Left renal cortex interstitium (tissue), 4 donors: ENCODE measurements at places on chromosomes 13 and 19. TPM values are rescaled to one million over a fixed set of nuclear protein-coding genes. Genes with fewer than 3 reads are reported as not detected.

DNA sequence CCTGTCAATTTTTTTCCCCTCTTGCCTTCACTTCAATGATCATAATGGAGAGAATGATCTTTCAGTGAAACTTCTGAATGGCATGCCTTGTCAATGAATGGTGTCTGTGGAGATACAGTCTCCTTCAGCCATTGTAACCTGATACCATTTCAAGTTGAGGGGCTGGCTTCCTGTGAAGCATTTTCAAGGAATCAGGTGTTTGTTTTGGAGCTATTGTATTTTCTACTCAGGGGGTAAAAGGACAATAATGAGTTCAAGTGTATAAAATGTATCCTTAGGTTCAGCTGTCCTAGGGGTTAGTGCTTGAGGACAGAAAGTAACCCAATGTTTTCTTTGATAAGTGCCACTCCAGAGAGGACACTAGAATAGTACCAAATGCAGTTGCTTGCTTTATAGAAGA is 23.8 kb upstream of the CBY2 start:
- DNase-seq = no peak

DNA sequence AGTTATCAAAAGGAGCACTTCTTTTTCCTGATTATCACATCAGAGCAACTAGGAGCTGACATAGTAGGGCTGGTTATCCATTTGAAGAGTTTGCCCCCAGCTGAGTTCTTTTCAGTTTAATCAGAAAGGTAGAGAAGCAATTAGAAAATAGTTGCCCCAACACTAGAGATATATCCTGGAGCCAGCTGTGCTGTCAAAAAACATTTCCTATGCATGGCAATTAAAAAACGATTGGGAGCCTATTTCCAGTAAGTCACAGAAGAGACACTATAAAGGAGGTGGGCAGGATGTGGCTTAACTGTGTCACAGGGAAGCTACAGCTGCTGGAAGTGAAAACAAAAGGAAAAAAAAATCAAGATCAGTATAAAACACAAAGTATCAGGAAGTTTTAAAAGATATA is 155.7 kb upstream of the SLITRK1 start:
- no peak for DNase-seq

DNA sequence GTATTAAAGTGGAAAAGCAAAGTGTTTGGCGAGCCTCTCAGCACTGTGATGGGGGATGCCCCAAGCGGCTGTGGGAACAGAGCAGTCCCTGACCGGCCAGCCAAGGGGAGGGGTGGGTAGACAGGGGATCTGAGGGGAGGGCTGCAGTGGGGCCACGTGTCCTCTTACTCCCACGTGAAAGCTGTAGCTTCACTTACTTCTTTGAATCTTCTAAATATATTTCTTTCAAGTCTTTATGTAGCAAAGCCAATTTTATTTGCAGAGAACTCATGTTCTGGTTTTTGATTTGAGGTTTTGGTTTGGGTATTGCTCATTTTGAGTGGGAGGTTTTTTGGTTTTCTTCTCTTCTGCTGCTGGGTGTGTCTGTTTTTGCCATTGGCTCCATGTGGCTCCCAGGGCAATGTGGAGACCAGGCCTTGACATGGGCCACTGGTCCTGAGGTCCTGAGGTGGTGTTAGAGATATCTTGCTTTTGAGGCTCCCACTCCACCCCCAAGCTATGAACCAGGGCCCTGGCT is 17.7 kb upstream of the OVOL3 start:
- DNase-seq = no peak

DNA sequence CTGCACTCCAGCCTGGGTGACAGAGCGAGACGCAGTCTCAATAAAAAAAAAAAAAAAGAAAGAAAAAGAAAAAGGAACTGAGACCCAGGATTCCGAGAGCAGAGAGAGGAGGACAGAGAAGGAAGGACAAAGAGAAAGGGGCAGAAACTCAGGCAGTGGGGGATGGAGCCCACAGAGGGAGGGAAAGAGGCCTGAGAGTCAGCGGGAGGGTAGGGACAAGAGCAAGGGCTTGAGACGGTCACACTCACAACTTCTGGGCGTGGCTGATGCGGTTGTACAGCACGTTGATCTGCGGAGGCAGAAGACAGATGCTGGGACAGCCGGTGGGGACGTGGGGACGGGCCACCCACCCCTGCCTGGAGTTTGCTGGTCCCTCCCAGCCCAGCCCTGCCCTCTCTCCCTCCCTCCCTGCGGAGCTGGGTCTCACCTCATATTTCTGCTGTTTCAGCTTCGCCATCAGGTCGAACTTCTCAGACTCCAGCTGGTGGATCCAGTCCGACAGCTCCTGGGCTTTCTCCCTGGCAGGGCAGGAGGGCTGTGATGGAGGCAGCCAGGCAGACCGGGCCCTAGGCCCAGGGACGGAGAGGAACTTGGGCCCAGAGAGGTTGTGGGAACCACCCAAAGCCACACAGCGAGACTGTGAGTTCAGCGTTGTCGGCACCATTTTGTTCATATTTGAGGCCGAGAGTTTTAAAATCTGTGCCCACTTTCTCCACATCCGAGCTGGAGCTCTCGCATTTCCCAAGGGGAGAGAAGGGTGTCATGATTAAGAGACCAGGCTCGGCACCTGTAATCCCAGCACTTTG is 15.2 kb downstream of the TNNT1 start:
- DNase-seq = no peak

DNA sequence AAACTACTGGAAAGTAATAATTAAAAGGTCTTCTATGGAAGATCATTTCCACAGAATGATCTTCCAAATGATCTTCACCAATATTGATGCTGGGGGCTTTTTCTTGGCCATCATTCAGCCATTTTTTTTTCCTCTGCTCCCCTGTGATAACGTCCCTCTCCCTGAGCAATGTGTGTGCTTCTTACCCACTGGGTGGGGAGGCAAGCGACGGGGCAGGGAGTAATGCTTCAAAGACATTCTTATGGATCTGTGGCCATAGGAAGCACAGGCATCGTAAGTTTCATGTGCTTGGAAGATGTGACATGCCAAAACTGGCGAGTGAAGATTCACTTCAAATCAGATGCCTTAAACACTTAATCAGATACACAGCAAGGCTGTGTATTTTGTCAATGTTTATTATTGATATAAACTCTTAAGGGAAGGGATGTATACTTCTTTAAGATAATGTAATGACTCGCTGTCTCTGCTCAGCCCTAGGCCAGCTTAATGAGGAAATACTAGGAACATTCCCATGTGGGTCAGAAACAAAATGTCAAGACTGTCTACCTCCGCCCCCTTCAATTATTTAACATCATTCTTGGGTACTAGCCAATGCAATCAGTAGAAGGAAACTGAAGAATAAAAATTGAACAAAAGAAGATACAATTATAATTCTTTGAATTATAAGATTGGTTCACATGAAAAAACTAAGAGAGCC is 34.1 kb upstream of the SERPINE3 start:
- no peak for DNase-seq

DNA sequence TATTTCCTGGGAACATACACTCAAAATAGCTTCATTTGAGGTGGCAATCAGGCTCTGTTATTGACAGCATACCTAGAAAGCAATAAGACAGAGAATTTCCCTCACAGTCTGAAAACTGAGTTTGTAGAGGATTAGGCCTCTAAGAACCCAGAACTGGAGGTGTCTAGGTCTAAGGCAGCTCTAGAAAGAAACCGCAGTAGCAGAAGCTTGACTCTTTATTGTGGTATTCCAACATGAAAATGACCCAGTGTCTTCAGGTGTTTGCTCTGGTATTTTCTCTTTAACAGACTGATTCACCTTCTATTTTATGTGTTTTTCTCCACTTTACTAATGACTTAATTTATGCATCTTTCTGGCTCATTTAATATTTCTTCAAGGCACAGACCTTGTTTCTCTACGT is 8.5 kb downstream of the COG6 start:
- DNase-seq = no peak

DNA sequence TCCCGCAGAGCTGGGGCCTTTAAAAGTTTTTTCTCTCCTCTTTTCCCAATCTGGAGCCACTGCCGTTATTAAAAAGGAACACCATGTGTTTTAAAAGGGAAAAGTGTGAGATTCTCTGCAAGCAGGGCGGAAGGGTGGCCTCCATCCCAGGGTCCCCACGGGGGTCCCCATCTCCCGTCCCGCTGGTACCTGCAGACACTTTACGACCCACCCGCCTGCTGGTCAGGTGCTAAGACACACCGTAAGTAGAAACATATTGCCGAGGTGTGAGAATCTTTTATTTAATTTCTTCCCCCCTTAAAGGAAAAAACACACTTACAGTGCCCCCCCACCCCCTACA is 1.8 kb downstream of the CRLF1 start:
- no peak for DNase-seq

DNA sequence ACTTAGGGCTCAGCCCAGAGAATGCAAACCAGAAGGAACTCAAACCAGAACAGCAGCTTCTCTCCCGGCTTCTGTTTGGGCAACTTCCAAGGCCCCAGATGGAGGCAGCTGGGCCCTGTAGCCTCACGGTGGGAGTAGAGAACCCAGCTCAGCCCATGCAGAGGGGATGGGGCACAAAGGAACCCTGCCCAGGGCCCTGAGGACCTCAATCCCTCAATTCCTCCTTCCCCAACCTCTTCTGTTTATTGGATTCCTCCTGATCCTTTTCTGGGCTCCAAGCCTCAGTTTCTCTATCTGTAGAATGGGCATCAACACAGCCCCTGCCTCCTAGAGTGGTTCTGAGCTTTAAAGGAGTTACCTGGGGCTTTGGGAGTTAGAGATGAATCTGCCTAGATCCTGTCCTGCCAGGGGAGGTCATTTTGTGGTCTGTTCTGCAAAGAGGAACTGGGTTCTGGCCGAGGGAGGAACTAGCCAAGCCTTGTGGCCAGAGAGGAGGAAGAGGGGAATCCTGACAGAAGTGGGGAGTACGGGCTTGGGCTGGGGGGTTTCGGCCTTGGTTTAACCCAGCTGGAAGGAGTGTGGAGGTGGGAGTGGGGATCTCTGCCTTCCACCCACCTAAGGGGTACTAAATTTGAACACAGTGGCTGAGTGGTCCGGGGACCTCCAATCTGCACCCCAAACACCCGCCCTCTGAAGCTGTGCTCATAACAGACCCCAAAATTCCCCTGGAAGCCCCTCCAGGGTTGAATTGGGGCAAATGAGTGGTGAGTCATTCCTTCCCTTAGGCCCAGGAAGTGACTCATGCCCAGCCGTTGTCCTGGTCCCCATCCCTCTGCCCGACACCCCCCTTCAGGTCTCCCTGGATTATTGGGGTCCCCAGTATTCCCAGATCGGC is 2.7 kb downstream of the ADGRE5 start:
- DNase-seq = no peak

GRCh38 chr19:48169578-48169938 is 586 bp downstream of the LIG1 start:
- DNase-seq = no peak

GRCh38 chr13:112376050-112376681 is at the start of gene SPACA7:
TSS of gene SPACA7 (plus strand) at chr13:112376355. CDS start at chr13:112376386, 31 bp downstream.
- DNase-seq = no peak

DNA sequence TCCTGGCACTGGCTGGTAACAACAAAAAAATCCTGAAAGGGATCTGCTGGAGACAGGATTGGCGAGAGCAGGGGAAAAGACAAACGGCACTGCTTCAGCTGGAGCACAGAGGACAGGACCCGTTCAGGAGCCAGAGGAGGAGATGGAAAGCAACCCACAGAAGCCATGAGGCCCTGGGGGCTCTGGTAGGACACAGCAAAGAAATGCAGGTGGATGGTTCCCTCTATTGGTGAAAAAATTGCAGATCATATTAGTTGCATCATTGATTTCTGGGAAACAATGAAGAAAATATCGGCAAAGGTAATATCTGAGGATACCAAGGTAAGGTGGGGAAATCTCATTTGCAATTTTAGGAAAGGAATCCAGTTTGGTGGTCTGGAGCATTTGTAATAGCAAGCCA is 25.7 kb upstream of the TPP2 start:
- no peak for DNase-seq

DNA sequence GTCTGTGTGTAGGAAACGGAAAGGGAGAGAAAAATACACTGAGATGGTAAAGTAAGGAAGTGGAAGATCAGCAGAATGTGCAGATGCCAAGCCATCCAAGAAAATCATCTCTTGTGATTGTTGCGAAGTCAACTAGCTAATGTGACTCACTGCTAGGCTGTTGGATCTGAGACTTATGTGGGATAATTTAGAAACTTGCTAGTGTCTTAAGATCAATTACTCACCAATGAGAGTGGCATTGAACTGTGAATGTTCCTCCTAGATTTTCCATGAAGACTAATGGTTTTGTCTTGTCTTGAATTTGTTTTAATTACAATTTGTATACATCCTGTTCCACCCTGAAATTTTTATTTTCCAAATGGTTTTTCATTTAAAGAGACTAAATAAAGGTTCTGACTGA is 771.6 kb downstream of the EFNB2 start:
- DNase-seq = no peak

DNA sequence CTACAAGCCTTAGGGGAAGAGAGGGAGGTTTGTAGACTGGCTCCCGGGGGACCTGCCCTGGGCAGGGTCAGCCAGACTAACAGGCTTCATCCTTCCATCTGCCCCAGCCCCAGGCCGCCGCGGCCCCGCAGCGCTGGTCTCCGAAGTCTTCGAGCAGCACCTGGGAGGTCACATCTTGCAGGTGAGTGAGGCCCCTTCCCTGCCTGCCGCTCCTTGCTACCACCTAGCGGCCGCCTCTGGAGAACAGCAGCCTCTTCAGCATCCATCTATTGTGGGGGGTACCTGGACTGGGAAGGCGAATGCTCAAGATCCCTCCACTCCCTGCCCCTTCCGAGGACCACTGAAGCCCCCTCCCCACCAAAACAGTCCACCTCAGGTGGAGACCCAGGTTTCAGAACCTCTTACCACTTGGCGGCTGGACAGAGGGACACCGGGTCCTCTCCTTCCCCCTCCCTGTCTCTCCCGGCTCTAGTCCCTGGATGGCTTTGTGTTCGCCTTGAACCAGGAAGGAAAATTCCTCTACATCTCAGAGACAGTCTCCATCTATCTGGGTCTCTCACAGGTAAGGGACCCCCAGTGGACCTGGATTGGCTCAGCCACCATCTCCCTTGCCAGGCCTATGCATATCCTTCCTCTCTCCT is 12.7 kb downstream of the NPAS1 start:
- DNase-seq = no peak

DNA sequence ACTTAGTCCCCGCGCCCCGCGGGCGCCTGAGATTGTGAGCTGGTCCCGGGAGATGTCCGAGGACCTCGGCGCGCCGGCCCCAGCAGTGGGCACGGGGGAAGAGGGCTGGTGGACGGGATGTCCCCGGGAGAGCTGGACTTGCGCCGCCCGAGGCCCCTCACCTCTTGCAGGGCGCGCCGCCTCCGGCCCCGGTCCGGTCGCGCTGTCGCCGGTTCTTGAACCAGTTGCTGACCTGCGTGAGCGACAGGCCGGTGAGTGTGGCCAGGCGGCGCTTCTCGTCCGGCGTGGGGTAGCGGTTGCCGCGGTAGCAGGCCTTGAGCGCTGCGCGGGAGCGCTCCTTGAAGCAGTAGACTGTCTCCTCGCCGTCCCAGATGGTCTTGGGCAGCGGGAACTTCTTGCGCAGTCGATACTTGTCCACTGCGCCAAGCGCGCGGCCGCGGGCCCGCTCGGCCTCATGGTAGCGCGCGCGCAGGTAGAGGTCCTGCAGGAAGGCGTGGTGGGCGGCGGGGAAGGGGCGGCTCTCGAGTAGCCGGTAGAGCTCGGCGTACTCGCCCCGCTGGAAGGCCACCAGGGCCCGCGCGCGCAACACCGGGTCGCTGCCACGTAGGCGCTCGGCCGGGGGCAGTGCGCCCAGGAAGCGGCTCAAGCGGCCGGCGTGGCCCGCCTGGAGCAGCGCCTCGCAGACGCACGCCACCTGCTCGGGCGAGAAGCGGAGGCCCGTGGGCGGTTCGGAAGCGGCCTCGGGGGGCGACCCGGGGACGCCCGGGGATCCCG is 984 bp downstream of the SIX5 start:
- no peak for DNase-seq

Gene CDC42EP5
- 40.1 TPM for polyA plus RNA-seq

Gene CKM
- polyA plus RNA-seq = 0.29 TPM

Gene TJP3
- 16.0 TPM for polyA plus RNA-seq

Gene KLHL1
- 0.75 TPM for polyA plus RNA-seq

Gene LYPD3
- polyA plus RNA-seq = 1.4 TPM

Gene MED26
- polyA plus RNA-seq = 8.9 TPM
